ENCODE measurements at places on chromosomes 6 and 20.
A peak's percentile ranks its signal among the peaks of the same experiment; 100 is the strongest.

DNA sequence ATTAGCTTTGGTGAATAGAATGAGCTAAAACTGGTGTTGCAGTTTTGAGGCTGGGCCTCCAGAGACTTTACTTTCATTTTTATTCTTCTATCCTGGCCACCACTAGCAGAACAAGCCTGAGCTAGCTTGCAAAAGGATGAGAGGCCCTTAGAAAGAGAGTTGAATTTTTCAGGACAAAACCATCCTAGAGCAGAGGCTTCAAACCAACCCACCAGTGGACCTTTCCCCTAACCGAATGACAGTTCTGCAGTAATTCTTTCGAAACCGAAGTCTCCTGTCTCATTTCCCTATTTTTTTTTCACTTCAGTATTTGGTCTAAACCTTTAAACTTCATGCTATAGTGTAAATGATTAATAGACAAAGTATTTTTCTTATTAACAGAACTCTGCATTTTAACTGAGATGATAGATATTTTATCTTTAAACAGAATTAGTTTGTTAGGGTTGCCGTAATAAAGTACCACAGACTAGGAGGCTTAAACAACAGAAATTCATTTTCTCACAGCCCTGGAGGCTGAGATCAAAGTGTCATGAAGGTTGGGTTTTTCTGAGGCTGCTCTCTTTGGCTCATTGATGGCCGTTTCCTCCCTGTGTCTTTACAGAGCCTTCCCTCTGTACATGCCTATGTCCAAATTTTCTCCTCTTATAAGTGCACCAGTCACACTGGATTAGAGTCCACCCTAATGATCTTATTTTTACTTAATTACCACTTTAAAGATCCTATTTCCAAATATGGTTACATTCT is 80.6 kb upstream of the PAK5 start:
- no peak for DNase-seq

DNA sequence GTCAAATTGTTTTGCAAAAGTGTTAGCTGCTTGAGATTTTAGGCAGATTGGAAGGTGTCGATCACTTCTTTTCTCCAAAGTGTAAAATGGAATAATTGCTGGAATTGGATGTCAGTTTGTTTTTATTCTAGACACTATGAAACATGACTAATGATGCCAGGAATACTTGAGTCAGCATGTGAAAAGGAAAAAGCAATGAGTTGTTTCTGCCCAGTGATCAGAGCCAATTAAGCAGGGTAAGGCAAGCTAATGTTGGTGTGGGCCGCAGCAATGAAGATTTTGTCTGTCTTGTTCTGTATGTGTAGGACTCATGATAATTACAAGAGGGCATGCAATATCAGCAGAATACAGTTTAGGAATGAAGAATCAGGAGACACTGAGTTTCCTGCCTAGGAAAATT is 110.3 kb downstream of the CARMIL1 start:
- DNase-seq, result no peak

- no peak for DNase-seq
These were observed 26.8 kb downstream of the HS3ST5 start for GRCh38 chr6:114315831-114316595.

GRCh38 chr6:46452312-46452917 is 38.8 kb downstream of the RCAN2 start:
- no peak for DNase-seq

GRCh38 chr20:4709261-4710105 is 12.2 kb upstream of the PRND start:
- no peak for DNase-seq

- no peak for DNase-seq
These were observed 672.2 kb downstream of the EPM2A start for GRCh38 chr6:145063091-145063490.

GRCh38 chr6:29916741-29917140 is 25.6 kb upstream of the HLA-A start:
- no peak for DNase-seq

DNA sequence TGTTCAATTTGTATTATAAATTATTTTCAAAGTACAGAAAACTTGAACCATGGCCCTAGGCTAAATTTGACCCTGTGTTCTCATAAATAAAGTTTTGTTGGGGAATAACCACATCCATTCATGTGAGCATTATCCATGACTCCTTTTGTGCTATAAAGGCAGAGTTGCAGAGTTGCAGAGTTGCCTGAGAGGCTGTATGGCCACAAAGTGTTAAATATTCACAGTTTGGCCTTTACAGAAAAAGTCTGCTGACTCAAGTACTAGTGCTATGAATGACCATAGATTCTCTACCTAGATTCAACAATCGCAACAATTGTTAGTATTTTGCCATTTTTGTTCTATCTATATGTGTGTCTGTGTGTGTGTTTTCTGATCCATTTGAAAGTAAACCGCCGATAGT is 46.2 kb upstream of the BEND3 start:
- no peak for DNase-seq

DNA sequence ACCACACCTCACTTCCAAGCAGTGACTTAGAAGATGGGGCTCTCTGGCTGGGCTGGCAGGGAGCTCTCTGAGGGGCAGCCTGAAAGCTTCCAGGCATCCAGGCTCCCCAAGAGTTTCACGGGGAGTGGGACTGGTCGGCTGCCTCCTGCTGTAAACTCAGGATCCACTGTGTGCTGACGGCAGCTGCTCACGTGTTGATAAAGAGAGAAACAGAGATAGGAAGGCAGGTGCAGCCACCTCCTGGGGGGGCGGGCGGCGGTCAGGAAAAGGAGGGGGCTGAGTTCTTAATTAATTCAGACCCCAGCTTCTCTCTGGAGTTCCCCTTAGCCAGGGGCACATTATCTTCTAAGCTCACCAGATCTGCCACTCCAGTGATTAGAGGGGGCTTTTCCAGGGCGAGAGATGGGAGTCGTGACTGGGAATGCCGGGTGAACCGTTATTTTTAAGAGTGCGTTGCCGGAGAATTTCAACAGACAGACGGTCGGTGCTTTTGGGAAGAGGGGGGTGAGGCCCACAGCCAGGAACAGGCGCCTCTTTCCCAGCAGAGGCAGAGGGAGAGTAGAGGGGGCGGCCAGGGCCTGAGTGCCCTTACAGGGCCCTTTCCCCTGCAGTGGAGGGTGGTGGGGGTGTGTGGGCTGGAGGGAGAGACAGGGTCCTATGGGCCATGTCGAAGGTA is 70.9 kb downstream of the CD40 start:
- no peak for DNase-seq

- DNase-seq, result no peak
These were observed 14.8 kb upstream of the TGM2 start for GRCh38 chr20:38179846-38180245.

DNA sequence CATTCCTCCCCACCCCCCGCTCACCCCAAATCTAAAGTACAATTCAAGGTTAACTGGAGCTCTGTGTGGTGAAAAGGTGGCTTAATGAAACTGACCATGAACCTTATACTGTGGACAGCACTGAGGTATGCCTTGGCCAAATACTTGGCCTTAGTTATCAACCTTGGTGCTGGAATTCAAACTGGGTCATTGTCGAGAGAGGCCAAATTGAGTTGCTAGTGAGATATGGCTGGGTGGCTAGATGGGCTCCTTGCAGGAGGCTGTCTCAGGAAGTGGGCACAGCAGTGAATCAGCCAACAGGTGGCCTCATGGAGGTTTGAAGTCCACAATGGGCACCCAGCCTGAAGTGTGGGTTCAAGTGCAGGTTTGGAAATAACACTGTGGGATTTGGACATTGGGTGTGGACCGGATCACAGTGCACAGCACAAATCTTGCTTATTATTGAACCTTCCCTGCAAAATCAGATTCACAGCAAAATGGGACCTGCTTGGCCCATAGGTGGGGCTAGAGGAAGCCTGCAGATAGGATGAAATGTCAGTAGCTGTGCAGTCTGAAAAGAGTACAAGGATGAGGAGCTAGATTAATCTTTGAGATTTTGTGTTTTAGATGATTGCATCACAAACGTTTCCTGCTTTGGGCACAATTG is 5.6 kb upstream of the BTBD3 start:
- no peak for DNase-seq

DNA sequence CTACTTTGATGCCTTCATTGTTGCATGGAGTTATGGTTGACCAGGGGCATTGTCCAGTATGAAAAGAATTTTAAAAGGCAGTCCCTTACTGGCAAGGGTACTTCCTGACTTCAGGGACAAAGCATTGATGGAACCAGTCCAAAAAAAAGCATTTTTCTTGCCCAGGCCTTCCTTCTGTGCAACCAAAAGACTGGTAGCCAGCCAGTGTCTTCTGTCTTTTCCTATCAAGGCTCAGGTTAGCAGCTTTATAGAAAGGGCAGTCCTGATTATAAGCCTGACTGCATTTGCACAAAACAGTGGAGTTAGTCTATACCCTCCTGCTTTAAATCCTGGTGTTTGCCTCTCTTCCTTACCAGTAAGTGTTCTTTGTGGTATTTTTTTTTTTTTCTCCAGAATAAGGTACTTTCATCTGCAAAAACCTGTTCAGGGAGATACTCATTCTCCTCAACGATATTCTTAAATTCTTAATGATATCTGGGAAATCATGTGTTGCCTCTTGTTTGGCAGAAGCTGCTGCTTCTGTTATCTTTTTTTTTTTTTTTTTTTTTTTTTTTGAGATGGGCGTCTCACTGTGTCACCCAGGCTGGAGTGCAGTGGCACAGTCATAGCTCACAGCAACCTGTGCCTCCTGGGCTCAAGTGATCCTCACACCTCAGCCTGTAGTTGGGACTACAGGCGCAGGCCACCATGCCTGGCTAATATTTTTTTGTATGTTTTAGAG is 33.9 kb downstream of the SCAF8 start:
- no peak for DNase-seq

DNA sequence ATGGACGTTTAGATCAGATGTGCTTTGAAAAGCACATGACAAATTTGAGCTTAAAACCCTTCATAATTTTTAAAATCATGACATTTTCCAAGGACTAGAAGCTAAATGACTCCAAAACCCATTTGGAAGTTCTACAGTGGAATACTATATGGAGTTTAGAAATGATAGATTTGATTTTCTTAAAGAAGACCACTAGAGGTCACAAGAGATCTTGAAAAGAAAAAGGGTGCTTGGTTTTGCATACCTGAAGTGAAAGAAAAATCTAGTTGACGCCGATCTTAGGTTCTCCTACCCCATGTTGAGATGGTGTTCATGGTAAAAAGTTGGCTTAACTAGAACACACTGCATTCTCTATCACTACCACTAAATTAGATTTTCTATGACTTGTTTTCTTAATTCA is 31.5 kb downstream of the CFAP61 start:
- DNase-seq, result no peak

DNA sequence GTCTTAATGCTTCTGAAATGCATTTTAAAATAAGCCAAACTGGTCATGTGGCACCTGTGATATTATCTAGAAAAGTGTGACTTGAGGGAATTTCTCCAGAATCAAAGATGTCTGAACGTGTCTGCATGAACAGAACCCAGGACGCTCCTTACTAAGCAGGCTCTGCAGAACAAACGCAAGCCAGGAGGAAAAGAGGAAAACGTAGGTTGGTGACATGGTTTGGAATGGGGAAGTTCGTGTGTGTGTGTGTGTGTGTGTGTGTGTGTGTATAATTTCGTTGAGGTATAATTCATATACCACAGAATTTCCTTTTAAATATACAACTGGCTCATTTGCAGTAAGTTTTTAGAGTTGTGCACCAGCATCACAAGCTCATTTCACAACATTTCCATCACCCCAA is 200.5 kb upstream of the FOXQ1 start:
- DNase-seq, result no peak

- DNase-seq, result no peak
These were observed 104.2 kb upstream of the SCGN start for GRCh38 chr6:25547797-25548196.

GRCh38 chr6:41519745-41520699 is 26.2 kb upstream of the FOXP4 start:
- DNase-seq, result peak; percentile 41

DNA sequence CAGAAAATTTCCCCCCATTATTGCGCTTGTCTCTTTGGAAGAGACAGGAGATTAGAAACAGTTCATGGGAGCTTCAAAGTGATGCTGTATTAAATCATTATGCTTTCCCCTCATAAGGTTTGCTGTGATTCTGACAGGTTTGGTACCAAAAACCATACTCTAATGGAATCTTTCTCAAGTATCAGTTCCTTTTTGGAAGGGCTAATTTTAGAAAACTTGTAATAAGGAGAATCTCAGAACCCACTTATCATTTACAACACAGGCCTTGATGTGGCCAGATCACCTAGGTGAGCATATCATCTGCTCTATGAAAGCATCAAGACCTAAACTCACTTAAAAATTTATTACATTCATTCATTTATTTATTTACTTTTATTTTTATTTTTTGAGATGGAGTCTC is 51.2 kb downstream of the TP53INP2 start:
- no peak for DNase-seq

DNA sequence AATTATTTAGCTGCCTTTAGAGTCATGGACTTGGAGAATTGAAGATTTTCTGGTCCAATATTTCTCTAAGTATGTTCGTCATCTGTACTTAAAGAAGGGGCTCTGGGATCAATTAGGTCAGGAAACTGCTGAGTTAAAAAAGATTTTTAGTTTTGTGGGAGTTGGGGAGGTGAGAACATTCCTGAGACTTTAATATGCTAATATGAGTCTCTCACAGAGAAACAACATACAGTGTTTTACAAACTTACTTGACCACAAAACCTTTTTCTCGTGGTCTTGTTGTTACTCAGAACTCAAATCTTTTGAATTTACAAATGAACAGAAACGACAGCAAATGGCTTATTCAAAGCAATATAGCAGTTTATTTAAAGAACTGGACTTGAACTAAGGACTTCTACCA is 67.9 kb downstream of the LIN28B start:
- DNase-seq, result no peak

- peak; percentile 65 for DNase-seq
These were observed at the start of gene CNR1 for GRCh38 chr6:88165844-88166492. Gene CNR1 (minus strand): TSS chr6:88166347. CDS start chr6:88145274, 21,073 bp downstream.

DNA sequence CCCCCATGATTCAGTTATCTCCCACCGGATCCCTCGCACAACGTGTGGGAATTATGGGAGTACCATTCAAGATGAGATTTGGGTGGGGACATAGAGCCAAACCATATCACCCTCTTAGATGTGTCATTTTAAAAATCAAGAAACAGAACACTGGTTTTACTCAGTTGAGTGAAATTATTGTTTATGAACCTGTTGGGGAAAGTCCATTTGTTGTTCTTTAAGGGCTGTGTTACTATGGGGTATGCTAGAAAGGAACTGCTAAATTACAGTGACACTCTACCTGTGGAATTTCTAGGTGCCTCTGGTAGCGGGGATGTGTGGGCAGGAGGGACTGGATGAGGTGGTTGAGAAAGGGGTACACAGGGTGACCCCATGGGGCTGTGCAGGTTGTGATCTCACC is 28.9 kb downstream of the STX11 start:
- DNase-seq, result no peak

DNA sequence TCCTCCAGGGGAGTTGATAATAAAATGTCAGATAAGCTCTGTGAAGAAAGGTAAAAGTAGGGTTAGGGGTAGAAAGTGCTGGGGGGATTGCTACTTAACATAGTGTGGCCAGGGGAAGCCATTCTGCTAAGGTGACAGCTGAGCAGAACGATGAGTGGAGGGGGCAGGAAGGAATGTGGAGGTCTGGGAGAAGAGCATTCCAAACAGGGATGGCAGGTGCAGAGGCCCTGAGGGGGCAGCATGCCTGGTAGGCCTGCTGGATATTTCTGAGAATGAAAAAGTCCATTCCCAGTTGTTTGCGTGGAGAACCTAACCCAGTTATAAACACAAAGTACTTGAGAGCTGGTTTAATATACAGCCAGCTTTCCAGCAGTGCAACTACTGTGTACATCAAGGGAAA is 9.3 kb downstream of the GFRA4 start:
- DNase-seq, result no peak

- no peak for DNase-seq
These were observed 226.0 kb downstream of the SLC24A3 start for GRCh38 chr20:19438488-19438887.

- no peak for DNase-seq
These were observed 37.9 kb downstream of the MGME1 start for GRCh38 chr20:18006684-18007083.
